ENCODE measurements at places on chromosomes 4 and X.

GRCh38 chr4:113350576-113350975 lies 301.1 kb downstream of the ANK2 start:
- no peak for DNase-seq

DNA sequence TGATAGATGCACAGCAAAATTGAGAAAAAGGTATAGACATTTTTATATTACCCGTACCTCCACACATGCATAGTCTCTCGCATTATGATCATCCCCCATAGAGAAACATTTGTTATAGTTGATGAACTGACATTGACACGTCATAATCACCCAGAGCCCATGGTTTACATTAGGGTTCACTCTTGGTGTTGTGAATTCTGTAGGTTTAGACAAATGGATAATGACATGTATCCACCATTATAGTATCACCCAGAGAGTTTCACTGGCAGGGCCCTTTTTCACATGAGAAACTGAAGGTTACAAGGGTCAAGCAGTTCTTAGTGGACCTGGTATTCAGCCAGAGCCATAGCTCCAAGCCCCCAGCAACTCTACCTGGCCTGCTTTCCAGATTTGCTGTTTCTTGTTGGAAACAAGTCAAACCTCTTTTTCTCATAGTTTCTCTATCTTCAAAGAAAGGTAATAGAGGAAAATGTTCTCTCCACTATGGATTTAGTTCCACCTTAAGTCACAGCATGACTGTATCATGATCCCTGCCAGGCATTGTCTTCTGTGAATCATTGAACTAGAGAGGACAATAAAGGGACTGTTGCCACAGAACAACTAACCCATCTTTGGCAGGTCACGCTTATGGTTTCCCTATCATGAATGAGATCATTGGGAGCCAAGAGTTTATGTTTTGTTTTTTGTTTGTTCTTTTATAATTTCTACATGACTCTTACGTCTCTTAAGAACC lies 64.0 kb downstream of the HHIP start:
- no peak for DNase-seq

- no peak for DNase-seq
Observed at GRCh38 chr4:39825741-39826231, 127.8 kb downstream of the UBE2K start.

DNA sequence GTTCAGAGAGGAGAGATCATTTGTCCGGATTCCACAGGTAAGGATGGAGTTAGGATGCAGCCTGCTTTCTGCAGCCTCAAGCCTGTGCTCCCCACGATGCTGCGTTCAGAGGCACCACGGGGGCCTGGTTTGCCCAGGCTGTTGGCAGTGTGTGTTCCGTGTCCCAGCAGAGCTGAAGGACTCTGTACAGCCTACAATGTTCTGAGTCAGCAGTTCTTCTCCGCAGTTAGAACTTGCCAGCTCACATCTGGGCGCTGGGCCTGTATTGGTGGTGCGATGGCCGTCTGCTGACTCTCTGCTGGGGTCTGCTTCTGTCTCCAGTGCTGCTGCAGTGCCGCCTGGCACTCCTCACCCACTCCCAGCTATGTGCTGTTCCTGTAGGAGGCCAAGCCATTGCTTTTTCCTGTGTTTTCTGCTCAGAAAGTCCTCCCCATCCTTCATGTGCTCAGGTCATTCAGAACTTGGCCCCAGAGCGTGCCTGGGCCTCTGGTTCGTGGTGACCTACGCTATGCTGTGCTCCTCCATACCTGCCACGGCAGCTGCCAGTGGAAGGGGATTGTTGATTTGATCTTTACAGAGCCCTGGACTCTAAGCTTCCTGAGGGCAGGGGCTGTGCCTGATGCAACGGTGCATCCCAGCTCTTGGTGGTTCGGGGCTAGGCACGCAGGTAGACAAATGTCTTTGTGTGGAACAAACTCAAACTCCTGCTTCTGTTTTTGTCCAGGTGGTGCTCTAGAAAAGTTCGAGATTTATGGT lies 42.6 kb upstream of the TADA2B start:
- DNase-seq = no peak

- DNase-seq = no peak
Observed at GRCh38 chr4:64464581-64464980, 55.3 kb upstream of the TECRL start.

DNA sequence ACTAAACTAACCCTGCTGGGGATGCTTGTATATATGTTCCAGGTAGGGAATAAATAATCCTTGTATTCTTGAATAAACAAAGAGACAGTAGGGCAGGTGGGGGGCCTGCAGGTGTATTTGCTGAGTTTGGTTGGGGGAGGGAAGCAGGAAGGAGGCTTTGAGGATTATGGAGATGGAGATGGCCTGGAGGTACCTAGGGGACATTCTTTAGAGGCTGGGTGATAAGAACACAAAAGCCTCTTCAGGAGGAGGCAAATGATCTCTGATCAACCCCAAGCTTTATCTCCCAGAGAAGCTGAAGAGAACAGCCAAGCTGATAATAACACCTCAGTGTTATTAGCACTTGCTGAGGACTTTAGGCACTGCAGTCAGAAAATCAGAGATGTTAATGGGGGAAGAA lies 187.7 kb downstream of the MGST2 start:
- no peak for DNase-seq

DNA sequence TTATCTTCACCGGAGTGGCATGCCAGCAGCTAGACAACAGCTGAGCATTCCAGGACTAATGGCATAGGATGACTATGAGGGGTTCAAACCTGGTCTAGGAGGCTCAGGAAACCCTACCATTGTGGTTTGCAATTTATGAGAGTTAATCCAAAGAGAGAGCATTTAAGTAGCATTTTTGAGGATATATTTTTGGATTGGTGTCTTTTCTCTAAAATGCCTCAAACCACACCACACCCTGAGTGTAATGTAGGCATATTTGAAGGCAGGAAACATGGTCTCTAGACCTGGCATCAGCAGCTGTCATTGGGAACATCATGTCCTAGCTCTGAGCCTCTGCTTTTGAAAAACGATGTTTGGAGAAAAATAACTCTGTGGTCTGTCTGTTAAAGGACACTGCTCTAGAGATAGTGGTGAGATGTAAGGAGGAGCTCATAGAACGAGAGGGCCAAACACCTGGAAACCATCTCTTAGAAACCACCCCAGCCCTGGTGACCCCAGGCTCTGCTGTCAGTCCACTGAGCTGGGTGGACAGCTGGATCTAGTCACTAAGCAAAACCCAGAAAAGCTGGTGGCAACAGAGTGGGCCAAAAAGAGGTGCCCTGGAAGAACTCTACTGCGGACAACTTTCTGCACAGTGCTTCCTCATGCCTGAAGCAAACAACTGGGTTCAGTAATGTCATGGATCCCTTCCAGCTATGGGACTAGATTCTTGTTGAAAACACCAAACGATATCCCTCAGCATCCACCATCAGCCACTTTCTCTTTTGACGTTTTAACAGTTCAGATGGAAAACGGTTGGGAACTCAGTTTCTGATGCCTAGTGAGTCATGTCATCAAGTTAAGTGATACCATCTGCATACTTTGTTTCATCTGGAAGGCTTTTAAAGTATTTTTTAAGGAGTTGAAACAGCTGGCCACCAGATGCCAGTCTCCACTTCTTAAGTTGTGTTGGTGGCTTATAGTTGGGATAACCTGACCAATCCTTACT lies 100.2 kb upstream of the C1QTNF7 start:
- DNase-seq = no peak

DNA sequence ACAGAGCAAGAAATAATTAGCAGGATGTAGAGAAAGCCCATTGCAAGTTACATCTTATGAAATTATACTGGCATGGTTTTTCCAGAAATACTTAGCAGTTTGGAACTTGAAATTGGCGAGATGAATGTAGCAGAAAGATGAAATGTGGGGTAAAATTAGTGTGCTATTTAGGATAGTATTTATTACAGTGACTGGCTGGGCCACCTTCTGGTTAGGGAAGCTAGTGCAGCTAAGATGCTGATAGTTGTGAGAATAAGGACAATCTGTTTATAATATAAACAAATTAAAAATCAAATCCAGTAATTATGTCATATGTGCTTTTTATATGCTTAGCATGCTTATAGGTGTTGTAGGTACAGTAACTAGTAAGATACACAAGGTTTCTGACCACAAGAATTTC lies 74.8 kb downstream of the IL15 start:
- no peak for DNase-seq

DNA sequence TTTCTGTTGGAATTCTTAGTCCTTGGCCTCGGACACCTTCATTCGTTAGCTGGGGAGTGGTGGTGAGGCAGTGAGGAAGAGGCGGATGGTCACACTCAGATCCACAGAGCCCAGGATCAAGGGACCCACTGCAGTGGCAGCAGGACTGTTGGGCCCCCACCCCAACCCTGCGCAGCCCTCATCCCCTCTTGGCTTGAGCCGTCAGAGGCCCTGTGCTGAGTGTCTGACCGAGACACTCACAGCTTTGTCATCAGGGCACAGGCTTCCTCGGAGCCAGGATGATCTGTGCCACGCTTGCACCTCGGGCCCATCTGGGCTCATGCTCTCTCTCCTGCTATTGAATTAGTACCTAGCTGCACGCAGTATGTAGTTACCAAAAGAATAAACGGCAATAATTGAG lies 23.4 kb downstream of the PIGG start:
- no peak for DNase-seq

DNA sequence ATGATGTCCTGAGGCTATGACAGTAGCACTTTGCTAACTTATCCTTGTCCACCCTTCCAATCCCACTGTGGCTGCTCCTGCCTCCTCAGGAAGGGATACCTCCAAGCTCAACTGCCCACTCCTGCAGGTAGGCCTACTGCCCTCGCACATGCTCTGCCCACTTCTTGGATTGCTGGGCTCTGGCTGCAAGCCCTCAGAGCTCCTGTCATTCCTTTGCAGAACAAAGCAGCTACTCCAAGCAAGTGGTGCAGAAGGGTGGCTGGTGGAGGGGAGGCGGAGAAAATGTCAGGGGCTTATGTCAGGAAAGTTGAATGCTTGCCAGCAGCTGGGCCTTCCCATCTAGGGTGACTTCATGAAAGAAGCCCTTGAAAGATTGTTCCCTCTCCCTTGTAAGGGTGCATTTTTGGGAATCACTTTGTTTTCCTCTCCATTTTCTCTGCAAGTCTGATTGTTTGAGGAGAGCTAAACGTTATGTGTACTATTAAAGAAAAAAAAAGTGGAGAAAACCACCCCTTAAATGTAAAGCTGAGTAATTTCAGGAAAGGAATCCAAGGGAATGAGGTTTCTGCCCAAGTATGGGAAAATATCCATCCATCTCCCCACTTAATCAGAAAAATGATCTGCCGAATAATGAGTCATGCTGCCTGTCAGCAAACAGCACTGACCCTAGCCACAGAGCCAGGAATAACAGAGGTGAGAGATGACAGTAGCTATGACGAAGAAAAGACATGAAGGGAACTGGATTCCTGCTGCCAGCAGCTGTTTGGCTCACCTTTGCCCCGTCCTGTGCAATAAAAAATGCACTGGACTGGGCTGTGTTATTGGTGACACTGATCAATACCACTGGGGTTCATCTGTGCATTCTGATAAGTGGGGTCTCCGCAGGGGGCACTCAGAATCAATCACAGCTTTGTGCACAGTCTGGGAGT lies 102.0 kb downstream of the RTL5 start:
- peak; percentile 48 for DNase-seq

- DNase-seq = no peak
Observed at GRCh38 chrX:71533516-71533850, 579 bp downstream of the OGT start.

DNA sequence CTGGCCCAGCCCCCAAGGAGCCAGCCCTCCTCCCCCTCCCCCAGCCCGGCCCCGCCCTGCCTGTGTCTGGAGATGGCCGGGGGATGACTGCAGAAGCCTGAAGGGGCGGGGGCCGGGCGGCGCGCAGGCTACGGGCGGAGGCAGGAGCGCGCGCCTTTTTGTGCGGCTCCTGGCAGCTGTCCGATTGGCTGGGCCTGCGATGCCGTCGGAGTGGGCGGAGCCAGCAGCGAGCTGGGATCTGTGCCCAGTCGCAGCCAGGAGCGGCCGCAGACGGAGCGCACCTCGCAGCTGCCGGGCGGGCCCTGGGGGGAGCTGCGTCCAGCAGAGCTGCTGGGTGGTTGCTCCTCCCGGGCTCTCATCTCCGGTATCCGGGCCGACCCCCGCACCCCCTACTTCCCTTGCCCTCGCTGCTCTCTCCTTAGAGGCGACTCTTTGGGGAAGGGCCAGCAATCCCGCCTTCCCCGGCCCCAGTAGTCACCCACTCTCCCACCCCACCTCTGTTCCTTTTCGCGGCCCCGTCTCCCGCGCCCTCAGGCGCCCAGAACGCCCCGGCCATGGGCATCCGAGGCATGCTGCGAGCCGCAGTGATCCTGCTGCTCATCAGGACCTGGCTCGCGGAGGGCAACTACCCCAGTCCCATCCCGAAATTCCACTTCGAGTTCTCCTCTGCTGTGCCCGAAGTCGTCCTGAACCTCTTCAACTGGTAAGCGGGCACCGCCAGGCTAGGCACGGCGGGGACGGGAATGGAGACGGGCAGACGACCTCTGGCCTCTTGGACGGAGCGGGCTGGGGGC lies at the start of gene GABRQ:
TSS of gene GABRQ (plus strand) at position 247 of the 794 bp plus-strand sequence. CDS start at position 555, 308 bp downstream.
- DNase-seq = peak; percentile 87

DNA sequence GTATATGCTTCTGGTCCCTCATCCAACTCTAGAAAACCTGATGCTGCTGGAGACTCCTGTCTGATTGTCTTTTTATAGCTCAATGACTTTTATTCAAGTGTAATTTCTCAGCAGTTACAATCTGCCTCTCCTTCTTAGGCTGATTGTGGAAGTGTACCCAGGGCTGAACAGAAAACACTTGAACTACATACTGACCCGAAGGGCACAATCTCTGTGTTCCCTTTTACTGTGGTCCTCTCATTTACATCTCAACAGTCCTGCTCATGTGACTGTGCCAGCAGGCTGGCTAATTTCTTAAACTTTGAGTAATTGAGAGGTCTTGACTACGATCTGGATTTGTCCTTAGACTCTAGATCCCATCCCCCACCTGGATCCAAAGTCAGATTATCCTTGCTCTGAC lies 863.4 kb downstream of the PDHA2 start:
- no peak for DNase-seq

- no peak for DNase-seq
Observed at GRCh38 chr4:144689125-144689524, 43.2 kb downstream of the HHIP start.

DNA sequence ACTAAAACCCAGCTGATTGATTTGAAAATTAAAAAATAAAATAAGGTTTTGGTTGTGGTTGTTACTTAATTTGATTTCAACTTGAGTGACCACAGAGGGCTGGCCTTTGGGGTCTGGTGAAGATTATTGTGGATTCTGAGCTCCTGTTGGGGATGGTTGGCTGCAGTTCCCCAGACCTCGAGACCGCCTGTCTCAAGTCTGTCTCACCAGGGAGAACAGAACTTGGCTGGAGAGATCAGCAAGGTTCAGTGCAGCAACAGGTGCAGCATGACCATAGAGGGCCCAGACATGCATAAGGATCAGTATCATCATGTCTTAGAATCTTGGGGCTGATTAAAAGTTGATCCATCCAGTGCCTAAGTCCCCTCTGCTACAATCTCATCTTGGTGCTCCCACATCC lies 491.9 kb downstream of the BCOR start:
- no peak for DNase-seq

GRCh38 chr4:142331646-142332045 lies 514.5 kb downstream of the INPP4B start:
- no peak for DNase-seq

All from NCI-H2227 treated with DMSO at 0.1 percent for 48 hours (cell line).